Muscle of arm (tissue), 14 donors: ENCODE measurements at places on chromosomes 16 and 17.
A peak's percentile ranks its signal among the peaks of the same experiment; 100 is the strongest.

- DNase-seq, result no peak
These were observed 15.5 kb downstream of the CMIP start for GRCh38 chr16:81460075-81460474.

- DNase-seq, result no peak
These were observed 45.6 kb downstream of the RMI2 start for GRCh38 chr16:11390573-11391495.

- DNase-seq, result peak; percentile 65
These were observed 95.9 kb upstream of the ZFHX3 start for GRCh38 chr16:73143576-73144422.

GRCh38 chr17:12438813-12439586 is 226.7 kb upstream of the MYOCD start:
- DNase-seq, result no peak

GRCh38 chr16:4338125-4338582 is 13.0 kb downstream of the PAM16 start:
- no peak for DNase-seq

DNA sequence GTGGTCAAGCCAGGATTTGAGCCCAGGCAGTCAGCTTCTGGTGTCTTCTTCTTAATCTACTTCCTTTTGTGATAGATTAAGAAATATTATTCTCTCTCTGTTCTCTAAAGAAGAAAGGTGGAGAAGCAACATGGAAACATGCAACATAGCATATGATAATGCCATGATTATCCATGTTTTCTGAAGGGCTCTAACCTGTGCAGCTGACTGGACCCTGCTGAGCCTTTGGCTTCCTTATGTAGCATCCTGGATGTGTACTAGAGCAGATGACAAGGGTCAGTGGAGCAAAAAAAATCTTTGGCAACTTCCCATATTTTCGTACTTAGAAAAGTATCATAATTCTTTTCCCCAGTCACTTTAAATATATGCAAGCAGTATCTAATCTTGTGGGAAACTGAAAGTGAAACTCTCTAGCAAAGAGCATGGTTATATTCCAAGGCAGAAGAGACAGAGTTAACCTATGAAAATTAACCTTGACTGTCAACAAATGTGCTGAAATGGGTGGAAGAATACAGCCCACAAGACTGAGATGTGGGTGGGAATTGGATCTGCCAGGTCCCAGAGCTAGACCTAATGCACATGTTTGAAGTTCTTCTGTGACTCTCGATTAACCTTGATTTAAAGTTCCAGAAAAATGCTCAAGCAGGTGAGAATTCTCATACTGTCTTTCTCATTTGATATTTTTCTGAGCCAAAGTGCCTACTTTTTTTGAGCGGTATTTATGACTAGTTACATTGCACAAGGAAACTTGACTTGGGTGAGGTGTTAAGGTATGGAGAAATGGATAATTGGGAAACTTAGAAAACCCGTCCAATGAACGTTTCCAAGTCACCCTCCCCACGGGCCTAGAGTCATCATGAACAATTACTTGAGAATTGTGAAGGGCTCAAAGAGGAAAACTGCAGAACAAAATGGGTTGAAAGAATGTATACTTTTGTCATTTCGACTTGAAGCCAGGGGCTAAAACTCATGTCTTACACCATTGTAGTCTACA is 248.6 kb downstream of the FTO start:
- DNase-seq, result no peak

- no peak for DNase-seq
These were observed 1.5 kb upstream of the ADAP2 start for GRCh38 chr17:30920282-30920681.

GRCh38 chr17:8117980-8118768 is at the start of gene ALOXE3:
TSS of gene ALOXE3 (minus strand) at chr17:8118514. CDS start at chr17:8117990, 524 bp downstream.
- peak; percentile 23 for DNase-seq

- DNase-seq, result no peak
These were observed 13.9 kb downstream of the HAGH start for GRCh38 chr16:1812732-1813163.

DNA sequence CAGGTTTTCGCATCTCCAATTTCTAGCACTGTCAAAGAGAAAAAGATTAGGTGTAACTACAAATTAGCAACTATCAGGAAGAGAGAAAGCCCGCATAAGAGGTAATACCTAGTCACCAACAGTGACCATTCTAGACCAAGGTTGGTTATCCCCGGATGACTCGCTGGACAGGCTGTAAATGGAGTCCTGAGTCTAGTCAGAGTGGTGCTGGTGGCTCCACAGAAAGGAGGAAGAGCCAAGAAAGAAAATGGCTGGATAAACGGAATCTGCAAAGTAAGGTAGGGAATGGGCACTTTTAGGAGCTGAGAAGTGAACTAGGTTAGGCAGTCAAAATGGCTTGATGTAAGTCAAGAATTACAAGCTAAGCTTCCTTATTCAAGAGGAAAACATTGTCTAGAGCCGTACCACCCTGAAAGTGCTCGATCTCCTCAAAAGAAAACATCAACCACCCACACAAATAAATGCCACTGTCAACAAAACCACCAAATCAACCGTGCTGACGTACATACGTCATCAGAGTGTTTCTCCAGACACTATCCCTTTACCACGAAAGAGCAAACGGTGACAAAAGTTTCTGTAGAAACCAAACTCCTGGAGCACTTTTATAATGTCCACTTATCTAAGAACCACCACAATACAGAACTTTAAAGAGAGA is 2.2 kb downstream of the GSPT1 start:
- no peak for DNase-seq

GRCh38 chr17:40074871-40075200 is 12.1 kb downstream of the THRA start:
- no peak for DNase-seq

- no peak for DNase-seq
These were observed 11.8 kb upstream of the NAGS start for GRCh38 chr17:43992641-43993040.

- no peak for DNase-seq
These were observed 14.0 kb downstream of the CARD14 start for GRCh38 chr17:80183581-80184422.

DNA sequence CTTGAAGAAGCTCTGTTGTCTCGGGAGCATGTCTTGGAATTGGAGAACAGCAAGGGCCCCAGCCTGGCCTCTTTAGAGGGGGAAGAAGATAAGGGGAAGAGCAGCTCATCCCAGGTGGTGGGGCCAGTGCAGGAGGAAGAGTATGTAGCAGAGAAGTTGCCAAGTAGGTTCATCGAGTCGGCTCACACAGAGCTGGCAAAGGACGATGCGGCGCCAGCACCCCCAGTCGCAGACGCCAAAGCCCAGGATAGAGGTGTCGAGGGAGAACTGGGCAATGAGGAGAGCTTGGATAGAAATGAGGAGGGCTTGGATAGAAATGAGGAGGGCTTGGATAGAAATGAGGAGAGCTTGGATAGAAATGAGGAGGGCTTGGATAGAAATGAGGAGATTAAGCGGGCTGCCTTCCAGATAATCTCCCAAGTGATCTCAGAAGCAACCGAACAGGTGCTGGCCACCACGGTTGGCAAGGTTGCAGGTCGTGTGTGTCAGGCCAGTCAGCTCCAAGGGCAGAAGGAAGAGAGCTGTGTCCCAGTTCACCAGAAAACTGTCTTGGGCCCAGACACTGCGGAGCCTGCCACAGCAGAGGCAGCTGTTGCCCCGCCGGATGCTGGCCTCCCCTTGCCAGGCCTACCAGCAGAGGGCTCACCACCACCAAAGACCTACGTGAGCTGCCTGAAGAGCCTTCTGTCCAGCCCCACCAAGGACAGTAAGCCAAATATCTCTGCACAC is 21.2 kb downstream of the AKAP1 start:
- DNase-seq, result no peak

GRCh38 chr17:30172560-30172959 is 55.9 kb downstream of the NSRP1 start:
- no peak for DNase-seq

DNA sequence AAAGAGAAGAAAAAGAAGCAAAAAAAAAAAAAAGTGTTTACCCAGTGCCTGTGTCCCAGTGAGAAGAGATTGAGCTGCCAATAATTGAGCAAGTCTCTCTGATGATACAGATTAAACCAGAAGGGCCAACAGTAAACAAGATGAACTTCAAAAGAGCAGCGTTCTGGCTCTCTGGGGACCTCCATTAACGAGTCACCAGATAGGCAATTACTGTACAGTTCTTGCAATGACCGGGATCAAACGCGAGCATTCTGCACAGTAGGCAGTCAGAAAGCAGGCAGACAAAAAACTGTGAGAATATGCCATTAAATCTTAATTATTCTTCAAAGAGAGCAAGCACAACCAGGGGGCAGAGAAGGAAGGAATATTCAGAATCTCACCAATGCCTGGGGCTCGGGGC is 626.1 kb downstream of the TMEM114 start:
- DNase-seq, result no peak

- DNase-seq, result no peak
These were observed 16.5 kb downstream of the CDIP1 start for GRCh38 chr16:4522051-4522581.

- no peak for DNase-seq
These were observed 38.0 kb upstream of the PHB1 start for GRCh38 chr17:49452661-49453060.

DNA sequence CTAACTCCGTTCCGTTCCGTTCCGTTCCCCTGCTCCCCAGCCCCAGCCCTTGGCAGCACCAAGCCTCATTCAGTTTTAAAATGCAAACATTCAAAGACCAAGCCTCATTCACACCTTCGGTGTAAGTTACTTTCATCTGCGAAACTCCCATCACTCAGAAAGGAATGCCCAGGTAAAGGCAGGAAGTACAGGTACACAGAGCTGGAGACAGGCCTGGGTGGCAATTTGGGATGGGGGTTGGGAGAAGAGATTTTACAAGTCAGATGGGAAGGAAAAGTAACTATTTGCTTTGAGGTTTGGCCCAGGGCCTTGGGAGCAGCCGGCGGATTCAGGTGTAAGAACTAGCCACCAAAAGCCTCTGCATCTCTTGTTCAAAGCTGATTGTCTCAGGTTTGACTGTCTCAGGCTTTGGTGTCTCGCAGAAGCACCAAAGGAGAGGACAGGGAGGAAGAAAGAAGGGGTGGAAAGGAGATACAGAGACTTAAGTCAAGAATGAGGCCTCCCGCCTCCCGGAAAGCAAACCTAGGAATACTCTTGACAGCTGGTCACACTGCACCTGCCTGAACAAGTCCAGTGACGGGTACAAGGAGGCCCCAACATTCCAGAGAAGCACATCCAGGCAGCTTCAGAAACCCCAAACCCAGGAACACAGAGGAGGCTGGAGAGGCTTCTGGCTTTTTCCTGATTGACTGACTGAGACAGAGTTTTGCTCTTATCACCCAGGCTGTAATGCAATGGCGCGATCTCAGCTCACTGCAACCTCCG is 54.7 kb downstream of the NXN start:
- DNase-seq, result no peak

DNA sequence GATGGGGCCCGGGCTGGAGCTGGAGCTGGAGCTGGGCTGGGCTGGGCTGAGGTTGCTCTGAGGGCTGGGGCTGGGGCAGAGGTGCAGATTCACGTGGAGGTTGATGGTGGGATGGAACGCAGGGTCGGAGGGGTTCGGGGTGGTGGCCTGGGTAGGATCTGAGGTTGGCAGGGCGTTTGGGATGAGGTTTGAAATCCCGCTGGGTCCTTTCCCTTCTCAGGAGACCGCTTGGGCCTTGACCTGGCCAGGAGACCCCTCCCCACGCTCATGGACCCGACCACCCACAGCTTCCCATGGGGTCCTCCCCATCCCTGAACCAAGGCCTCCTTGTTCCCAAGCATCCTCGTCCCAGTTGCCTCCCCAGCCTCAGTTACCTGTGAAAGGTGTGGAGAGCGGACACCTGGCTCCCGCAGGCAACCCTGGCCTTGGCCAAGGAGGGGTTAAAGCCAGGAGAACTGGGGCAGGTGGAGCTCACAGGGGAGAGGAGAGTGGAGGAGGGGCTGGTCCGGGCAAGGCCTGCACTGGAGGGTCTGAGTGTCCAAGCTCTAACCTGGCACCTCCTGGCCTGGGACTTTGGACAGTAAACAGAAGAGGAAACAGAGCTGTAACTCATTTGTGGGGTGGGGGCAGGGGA is at the start of gene ASGR2:
ASGR2 (minus strand) TSS at position 582 of the 634 bp plus-strand sequence. CDS start 582 bp downstream, outside the sequence.
- no peak for DNase-seq

- DNase-seq, result no peak
These were observed 2.0 kb upstream of the CAVIN1 start for GRCh38 chr17:42424991-42425610.

- DNase-seq, result no peak
These were observed 23.5 kb upstream of the RHOT1 start for GRCh38 chr17:32118835-32119234.

DNA sequence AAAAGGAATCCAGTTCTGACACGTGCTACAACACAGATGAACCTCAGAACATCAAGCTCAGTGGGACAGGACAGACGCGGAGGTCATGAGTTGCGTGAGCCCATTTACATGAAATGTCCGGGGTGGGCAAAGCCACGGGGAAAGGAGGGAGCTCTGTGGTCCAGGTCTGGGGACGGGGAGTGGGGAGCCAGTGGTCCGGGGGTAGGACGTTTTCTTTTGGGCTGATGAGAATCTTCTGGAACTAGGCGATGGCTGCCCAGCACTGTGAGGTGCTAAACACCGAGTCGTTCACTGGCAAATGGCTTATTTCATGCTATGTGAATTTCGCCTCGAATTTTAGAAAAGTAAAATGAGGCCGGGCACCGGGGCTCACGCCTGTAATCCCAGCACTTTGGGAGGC is 2.6 kb upstream of the LMF1 start:
- DNase-seq, result no peak

DNA sequence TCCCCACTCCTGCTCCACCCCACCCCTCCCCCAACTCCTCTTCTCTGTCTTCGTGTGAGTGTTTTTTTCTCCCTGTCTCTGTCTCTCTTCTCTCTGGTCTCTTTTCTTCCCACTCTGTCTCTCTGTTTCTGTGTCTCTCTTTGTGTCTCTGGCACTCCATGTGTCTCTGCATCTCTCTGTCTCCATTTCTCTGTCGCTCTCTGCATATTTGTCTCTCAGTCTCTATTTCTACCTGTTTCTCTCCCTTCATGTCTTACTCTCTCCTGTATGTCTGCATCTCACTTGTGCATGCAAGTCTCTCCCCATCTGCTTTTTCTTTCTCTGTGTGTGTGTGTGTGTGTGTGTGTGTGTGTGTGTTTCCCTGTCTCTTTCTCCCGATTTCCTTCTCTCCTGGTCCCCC is 68.2 kb downstream of the LYRM1 start:
- no peak for DNase-seq

DNA sequence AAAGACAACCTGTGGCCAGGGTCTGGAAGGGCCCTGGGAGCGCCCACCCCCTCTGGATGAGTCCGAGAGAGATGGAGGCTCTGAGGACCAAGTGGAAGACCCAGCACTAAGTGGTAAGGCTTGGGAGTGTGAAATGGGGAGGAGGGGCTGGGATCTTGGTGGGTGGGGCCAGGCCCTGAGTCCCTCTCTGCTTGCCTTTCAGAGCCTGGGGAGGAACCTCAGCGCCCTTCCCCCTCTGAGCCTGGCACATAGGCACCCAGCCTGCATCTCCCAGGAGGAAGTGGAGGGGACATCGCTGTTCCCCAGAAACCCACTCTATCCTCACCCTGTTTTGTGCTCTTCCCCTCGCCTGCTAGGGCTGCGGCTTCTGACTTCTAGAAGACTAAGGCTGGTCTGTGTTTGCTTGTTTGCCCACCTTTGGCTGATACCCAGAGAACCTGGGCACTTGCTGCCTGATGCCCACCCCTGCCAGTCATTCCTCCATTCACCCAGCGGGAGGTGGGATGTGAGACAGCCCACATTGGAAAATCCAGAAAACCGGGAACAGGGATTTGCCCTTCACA is 1.2 kb upstream of the STARD3 start:
- no peak for DNase-seq
